Cortex of kidney (tissue), 1 donor: ENCODE measurements at places on chromosomes 6 and 20.

- no peak for DNase-seq
Observed at GRCh38 chr20:53276143-53276542, 304.0 kb downstream of the TSHZ2 start.

DNA sequence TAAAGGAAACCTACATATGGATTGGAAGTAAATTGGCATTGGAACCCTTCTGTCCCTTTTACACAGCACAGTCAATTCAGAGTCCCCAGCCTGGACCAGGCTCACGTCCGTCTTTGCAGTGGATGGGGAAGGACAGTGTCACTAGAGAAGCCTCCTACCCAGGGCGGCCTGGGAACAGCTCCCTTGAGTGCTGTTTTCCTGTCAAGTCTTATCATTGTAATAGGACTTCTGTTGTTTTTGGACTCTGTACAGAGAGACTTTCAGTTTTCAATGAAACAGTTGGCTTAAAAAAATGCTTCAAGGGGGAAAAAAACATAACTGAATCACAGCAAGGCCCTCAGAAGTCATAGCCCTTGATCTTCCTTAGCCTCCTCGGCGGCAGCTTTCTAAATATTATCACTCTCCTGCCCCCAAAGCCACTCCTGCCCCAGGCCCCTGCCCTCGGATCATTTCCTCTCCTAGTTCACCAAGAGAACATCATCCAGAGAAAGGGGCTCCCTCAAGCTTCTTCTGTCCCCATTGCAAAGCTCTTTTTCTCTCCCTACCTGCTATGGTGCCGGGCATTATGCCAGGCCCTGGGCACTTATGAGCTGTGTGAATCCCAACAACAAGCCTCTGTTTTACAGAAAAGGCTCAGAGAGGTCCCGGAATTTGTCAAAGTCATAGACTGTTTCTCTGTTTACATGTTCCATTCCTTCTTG lies 37.8 kb upstream of the CNKSR3 start:
- DNase-seq = no peak

DNA sequence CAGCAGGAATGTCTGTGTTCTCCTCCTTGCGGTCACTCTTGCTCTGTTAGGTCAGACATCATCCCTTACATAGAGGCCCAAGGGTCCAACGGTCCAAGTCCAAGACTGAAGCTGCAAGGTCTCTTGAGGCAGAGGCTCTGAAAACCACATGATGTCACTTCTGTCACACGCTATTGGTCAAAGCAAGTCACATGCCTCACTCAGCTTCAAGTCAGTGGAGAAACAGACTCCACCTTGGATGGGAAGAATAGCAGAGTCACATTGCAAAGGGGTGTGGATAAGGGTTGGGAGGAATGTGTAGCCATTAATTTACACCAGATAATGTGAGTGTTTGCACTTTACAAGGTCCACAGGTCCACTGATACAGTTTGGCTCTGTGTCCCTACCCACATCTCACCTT lies 17.5 kb downstream of the SLC52A3 start:
- no peak for DNase-seq

DNA sequence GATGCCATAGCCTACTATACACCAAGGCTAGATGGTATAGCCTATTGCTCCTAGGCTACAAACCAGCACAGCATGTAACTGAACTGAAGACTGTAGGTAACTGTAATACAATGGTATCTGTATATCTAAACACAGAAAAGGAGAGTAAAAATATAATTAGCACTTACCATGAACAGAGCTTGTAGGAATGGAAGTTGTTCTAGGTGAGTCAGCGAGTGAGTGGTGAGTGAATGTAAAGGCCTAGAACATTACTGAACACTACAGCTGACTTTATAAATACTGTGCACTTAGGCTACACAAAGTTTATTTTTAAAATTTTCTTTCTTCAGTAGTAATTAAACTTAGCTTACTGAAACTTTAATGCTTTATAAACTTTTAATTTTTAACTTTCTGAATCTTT lies 129.5 kb downstream of the BTBD9 start:
- no peak for DNase-seq

DNA sequence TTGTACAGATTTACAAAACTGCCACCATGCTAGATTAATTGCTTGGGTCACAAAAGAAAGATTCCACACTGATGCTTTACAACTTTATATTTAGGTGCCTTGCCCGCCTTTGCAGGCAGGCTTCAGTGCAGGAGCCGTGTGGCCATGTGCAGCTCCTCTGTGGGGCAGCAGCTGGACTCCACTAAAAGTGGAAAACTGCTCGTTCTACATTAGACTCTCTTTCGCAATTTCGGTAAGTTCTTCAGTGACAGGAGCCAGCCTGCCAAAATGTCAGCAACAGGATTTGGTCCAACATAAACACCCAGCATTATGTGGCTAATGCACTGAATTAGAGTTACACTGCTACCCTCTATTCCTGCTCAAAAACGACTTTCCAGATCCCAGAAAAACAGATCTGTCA lies 174.4 kb upstream of the KCNK16 start:
- DNase-seq = no peak

- no peak for DNase-seq
Observed at GRCh38 chr6:13384966-13385365, 56.6 kb upstream of the TBC1D7 start.

- no peak for DNase-seq
Observed at GRCh38 chr20:2888224-2888955, 15.1 kb downstream of the PTPRA start.
